Stimulated activated CD4-positive, alpha-beta T cell treated with anti-CD3 and anti-CD28 coated beads, Interleukin-1b, Interleukin-23, amount 100 ng/mL, for 48 hours (primary cell): ENCODE measurements at places on chromosomes 5 and 9.
A peak's percentile ranks its signal among the peaks of the same experiment; 100 is the strongest.

- no peak for DNase-seq
Observed at GRCh38 chr9:69323861-69324260, 1.2 kb upstream of the ENTREP1 start.

DNA sequence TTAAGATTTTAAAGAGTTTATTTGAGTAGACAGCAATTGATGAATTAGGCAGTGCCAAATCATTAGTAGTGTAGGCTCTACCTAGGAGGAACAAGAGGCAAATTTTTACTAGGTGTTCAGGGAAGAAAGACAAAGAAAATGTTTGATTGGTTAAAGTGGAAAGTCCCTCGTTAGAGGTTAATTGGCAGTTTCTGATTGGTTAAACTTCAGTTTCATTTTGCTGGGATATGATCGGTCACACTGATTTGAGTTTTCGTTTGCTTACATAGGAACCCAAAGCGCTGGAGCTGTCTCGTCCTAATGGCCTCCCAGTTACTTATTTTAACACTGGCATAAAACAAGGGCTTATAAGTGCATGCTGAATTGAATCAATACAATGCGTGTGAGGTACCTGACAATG, 15.1 kb downstream of the DMAC1 start:
- no peak for DNase-seq

GRCh38 chr5:14319102-14319501, 176.0 kb downstream of the TRIO start:
- DNase-seq, result no peak

- DNase-seq, result no peak
Observed at GRCh38 chr5:144004146-144004545, 166.3 kb downstream of the YIPF5 start.

DNA sequence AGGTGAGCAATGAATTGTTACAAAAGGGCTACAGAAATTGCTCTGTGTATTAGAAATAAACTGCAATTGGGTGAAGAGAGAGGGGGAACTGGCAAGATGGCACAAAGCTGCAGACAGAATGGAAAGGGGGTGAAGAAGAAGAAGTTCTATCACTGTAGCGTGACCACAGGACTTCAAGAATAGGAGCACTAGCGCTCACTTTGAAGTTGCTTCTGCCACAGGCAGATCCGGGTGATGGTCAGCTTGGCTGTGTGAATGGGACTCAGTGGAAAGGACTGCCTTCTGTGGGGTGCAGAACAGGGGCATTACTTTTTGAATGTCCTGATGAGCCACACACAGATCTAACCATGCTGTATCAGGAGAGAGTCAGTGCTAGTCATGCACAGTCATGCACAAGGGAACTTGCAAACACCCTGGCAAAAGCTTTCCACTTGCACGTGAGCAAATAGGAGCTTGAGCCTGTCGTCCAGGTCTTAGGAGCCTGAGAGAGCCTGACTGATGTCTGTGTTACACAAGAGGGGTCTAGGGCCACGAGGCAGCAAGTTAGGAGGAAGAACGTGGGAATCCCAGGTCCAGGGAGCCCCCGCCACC, 16.3 kb downstream of the IL5 start:
- DNase-seq, result no peak

DNA sequence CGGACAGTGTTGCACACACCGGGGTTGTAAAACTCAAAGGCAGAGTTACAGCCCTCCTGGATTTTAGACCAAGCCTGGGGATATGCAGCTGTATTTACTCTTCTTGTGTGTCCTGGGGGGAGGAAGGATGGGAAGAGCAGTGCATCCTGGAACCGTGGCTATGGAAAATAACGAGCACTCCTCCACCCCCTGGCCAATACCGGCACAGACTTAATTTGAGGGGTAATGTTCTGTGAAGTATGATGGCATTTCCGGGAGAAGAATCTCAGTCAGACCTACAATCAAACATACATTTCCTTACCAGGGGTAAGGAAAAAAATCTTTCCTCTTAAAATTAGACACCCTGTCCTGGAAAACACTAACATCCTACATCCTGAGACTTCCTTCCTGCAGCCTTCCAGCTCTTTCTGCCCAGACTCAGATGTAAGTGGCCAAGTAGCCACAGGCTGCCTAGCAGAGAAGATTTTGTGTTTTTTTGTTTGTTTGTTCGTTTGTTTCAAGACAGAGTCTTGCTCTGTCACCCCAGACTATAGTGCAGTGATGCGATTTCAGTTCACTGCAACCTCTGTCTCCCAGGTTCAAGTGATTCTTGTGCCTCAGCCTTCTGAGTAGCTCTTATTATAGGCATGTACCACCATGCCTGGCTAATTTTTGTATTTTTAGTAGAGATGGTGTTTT, 11.0 kb upstream of the ERMP1 start:
- no peak for DNase-seq

DNA sequence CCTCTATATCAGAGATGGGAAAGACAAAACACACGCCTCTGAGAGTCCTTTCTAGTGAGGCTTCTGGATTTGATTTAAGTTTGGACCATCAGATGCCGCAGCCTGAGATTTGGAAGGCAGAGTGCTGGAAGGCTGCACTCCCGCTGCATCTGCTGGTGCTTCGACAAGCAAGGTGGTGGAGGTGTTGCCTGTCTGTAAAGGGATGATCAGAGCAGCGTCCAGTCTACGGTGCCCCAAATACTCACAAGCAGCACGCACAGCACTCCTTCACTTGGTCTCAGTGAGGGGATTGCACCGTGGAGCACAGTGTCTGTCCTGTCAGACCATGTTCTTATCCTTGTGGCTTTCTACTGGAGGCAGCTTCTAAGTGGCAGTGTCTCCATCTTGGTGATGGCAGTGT, 221.4 kb downstream of the GADD45G start:
- DNase-seq, result no peak

DNA sequence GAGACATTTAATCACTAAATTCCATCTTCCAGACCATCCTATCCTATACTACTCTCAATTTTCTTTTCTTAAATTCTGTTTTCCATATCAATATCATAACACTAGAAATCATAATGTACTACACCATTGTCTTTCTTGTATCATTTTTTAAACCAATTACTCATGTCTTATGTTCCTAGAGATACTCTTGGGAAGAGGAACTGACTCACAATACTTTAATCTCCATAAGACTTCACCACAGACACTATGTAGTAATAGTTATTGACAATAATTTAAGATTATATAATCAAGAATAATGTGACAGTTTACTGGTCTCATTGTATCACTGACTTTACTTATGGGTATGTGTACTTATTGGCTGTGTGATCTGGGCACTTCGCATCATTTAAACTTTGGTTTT, 43.8 kb downstream of the PCDHGC5 start:
- DNase-seq, result no peak

GRCh38 chr5:126462239-126463014, 39.2 kb downstream of the GRAMD2B start:
- no peak for DNase-seq

- DNase-seq, result no peak
Observed at GRCh38 chr5:65821966-65822365, 100.0 kb downstream of the NLN start.

- peak; percentile 39 for DNase-seq
Observed at GRCh38 chr9:83596899-83597504, 25.9 kb upstream of the IDNK start.

- no peak for DNase-seq
Observed at GRCh38 chr9:121399883-121400607, 30.0 kb upstream of the STOM start.

DNA sequence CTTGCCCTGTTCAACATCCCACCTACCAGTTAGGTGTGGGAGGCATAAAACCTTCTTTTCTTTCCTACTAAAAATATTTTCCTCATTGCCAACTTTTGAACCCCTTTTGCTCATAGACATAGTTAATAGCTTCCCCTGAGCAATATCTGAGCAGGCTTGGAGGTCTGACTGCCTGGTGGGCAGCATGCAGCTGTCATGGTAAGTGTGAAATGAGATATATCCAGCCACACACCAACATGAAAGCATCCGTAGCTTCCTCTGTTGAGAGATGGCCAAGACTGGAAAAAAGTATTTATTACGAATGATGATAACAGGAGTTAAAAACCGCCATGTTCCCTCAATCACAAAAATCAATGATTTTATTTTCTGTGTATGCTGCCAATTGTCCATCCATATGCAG, 190.1 kb downstream of the TMEM38B start:
- DNase-seq, result no peak
